SK-MEL-5 (cell line): ENCODE measurements at places on chromosomes 7 and 10. TPM values are rescaled to one million over a fixed set of nuclear protein-coding genes. Genes with fewer than 3 reads are reported as not detected.
A peak's percentile ranks its signal among the peaks of the same experiment; 100 is the strongest.

DNA sequence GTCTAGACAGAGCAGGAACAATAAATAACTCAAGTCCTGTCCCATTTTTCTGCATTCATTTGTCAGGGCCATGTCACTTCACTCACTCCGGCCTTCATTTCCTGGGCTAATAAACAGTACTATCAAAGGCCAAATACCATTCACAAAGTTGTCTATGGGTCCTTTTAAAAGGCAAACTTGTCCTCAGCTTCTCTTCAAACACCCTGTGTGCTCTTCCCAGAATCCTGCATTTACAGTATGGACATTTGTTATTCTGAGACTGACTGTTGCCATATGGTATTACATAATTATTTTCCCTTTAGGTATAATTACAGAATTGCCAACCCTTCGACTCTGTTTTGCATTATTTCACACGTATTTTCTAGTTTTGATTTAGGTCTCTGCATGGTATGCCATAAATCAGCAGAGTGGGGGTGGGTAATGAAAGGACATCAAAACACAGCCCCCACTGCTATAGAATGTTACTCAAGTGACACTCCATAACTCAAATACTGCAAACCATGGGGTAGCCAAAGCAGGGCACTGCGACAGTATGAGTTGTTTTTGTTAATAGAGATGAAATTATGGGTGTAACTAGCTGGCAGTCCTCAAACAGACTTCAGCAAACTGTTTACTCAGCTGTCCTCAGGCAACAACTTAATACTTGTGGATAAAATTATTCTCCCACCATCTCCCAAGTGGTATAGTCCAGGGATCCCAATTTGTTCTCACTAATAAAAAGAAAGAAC, 183.7 kb downstream of the TRIL start:
- DNase-seq, result no peak

DNA sequence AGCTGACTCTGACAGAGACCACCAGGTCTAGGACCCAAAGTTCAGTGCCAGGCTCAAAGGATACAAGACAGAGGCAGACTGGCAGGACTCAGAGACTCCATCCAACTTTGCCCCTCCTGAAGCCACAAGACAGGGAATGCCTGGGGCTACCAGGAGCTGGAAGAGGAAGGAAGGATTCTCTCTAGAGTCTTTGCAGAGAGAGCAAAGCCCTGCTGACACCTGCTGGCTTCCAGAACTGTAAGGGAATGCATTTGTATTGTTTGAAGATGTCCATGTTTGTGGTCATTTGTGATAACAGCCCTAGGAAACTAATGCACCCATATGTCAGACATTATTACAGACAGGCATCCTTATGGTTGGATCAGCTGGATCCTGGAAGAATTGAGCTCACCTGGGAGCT, 132.3 kb upstream of the C7orf33 start:
- DNase-seq, result no peak

GRCh38 chr7:85030893-85031292, 156.0 kb downstream of the SEMA3D start:
- DNase-seq, result peak; percentile 75

Gene ZNF365
- total RNA-seq, result 1.0 and 1.6 TPM in 2 replicates

Gene HOXA11
- 0.08 and 0.16 TPM in 2 replicates for total RNA-seq

Gene BRAT1
- 85.7 and 87.1 TPM in 2 replicates for total RNA-seq

DNA sequence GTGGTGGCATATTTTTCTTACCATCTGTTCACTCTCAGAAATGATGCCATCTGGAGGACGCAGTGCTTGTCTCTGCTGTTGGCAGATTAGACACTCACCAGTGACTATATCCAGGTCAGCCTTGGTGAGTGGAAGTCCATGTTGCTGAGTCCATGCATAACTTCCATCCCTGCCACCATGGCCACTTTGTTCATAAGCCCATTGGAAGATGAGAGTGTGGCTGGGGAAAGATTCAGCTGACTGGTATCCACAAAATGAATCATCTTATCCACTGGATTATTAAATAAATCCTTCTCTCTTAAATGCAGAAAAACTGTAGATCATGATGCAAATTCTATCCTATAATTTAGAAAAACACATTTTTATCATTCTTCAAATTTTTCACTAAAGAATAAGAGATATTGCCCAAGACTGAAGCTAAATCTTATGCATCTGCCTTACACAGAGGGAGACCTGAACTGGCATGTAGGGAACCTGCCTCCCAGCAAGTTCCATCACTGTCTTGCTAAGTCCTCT, 726.9 kb downstream of the TNS3 start:
- peak; percentile 56 for DNase-seq

DNA sequence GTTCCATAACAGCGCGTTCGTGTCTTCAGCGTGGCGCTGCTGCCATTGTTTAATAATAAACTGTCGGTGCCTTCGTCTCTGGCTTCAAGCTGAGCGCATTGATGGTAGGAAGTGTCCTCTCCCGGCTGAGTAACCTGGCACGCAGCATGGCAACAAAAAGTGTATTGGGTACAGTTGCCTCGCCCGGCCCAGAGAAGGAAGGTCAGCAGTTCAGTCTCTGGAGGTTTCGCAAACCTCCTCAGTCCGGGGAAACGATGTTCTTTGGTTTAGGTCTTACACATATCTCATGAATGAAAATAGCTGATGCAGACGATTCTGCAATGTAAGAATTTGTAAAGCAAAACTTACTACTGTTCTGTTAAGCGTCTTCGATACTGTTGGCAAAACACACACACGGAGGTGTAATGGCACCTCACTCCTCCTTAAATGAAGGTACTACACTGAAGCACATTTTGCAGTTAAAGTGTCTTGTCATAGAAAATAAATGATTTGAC, 739 bp upstream of the CCDC186 start:
- DNase-seq, result peak; percentile 34

Gene ZNF804B
- total RNA-seq, result not detected in 2 replicates

Gene GARIN1A
- total RNA-seq, result 0.21 and 0.82 TPM in 2 replicates

- DNase-seq, result no peak
Observed at GRCh38 chr10:47316131-47316530, 6.1 kb upstream of the GDF2 start.

Gene AKR1C1
- 0.24 and 0.27 TPM in 2 replicates for total RNA-seq

DNA sequence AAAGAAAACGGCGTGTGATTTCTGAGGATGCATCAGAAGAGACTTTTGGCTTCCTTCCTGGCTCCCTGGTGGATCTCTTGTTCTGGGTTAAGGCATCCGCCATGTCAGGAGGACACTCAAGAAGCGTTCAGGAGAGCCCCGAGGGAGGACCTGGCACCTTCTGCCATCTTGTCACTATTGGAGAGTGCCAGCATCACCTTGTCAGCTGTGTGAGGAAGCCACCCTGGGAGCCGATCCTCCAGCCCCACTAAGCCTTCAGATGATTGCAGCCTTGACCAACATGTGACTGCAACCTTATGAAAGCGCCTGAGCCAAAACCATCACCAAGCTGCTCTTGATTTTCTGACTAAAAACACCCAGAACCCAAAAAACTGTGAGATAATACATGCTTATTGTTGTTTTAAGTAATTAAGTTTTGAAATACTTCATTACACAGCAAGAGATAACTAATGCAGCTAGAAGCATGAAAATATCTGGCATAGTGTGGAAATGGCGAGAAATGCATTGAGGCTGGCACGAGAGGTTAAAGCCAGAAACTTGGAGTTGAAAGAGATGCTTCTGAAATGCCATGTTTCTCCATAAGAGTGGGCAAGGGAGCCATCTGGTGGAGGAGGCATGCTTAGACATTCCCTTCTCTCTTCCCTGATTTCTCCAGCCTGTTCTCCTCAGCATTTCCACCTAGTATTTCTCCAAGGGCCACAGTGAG, 5.4 kb upstream of the ZFYVE27 start:
- peak; percentile 81 for DNase-seq

DNA sequence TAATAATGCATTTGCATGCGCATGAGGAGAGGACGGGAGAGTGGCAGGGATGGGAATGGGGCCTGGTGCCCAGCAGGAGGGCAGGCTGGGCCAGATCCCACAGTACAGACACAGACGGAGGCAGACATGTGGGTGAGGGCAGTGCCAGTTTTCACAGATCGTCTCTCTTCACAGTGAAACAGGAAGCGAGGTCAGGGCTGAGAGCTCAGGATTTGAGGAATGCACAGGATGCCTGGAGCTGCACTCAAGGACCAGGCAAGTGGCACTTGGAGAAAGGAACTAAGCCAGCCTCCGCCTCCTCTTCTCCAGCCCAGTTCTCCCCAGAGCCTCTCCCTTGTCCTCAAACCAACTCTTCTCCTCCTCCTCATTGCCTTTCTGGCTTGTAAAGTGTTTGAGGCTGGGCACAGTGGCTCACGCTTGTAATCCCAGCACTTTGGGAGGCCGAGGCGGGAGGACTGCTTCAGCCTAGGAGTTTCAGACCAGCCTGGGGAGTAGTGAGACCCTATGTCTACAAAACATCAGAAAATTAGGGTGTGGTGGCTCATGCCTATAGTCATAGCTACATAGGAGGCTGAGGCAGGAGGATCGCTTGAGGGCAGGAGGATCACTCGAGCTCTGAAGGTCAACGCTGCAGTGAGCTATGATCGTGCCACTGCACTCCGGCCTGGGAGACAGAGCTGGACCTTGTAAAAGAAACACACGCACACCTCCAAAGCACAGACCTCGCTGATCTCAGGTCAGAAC, 115.2 kb downstream of the HIP1 start:
- DNase-seq, result no peak

Gene CLDN15
- total RNA-seq, result 8.4 and 9.2 TPM in 2 replicates

Gene LBX1
- not detected in 2 replicates for total RNA-seq

GRCh38 chr10:35912615-35913569, 270.8 kb upstream of the FZD8 start:
- DNase-seq, result no peak

DNA sequence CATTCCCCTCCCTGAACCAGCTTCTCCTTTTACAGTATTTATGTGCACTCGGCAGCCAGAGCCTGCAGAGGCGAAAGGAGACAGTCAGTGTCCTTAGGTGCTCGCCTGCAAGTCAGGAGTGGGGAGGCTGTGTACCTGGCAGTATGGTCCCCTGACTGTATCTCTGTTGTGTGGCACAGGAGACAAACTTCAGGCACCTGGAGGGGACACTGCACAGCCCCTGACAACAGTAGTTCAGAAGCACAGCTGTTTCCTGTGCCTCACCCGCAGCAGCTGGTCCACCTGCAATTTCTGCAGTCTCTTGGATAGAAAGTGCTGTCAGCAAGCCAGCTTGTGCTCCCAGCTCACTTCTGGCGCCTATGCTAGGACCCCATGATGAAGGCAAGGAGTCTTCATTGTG, 73.4 kb upstream of the LAMB4 start:
- DNase-seq, result no peak

- DNase-seq, result no peak
Observed at GRCh38 chr10:117516681-117517080, 25.9 kb upstream of the EMX2 start.

Gene TPST1
- 56.6 and 62.3 TPM in 2 replicates for total RNA-seq

- DNase-seq, result no peak
Observed at GRCh38 chr7:38873433-38873832, 35.6 kb downstream of the VPS41 start.

Gene PAPSS2
- total RNA-seq, result 69.3 and 71.8 TPM in 2 replicates

Gene GPER1
- 0.11 and 0.13 TPM in 2 replicates for total RNA-seq

DNA sequence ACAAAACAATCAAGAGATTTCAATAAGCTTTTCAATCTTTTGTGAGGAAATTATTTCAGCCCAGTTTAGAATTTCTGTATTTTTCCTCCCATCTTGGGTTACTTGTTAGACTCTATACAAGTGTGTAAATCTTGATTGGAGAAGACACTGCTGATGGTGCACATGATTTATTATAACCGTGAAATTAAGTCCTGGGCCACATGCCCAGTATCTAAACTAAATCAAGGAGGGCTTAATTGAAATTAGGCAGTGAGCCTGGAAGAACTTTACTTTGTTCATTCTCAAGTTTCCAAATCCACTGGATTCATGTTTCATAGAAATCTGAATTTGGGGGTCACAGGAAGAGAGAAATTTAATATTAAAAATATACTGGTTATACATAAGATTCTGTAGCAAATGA, 44.5 kb downstream of the CSTF2T start:
- no peak for DNase-seq

GRCh38 chr7:39406467-39406866, 159.7 kb upstream of the YAE1 start:
- no peak for DNase-seq

DNA sequence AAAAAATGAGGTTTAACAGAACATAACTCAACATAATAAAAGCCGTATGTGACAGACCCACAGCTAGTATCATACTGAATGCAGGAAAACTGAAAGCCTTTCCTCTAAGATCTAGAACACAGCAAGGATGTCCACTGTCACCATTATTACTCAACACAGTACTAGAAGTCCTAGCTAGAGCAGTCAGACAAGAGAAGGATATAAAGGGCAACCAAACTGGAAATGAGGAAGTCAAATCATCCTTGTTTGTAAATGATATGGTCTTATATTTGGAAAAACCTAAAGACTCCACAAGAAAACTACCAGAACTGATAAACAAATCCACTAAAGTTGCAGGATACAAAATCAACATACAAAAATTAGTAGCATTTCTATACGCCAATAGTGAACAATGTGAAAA, 45.9 kb downstream of the C10orf71 start:
- no peak for DNase-seq

Gene ZC3HAV1L
- total RNA-seq, result 16.2 and 16.7 TPM in 2 replicates

GRCh38 chr7:55075464-55076021, 56.7 kb downstream of the EGFR start:
- no peak for DNase-seq

GRCh38 chr7:120799147-120799546, 58.8 kb downstream of the TSPAN12 start:
- DNase-seq, result no peak

Gene SAP25
- total RNA-seq, result 0.21 and 0.48 TPM in 2 replicates

GRCh38 chr7:14770614-14771013, 131.9 kb downstream of the DGKB start:
- no peak for DNase-seq

DNA sequence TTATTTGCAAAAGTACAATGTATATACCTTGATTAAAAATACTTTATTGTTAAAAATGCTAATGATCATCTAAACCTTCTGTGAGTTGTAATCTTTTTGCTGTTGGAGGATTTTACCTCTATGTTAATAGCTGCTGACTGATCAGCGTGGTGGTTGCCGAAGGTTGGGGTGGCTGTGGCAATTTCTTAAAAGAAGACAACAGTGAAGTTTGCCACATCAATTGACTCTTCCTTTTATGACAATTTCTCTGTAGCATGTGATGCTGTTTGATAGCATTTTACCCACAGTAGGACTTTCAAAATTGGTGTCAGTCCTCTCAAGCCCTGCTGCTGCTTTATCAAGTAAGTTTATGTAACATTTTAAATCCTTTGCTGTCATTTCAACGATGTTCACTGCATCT, 16.9 kb upstream of the ENTPD1 start:
- DNase-seq, result no peak

DNA sequence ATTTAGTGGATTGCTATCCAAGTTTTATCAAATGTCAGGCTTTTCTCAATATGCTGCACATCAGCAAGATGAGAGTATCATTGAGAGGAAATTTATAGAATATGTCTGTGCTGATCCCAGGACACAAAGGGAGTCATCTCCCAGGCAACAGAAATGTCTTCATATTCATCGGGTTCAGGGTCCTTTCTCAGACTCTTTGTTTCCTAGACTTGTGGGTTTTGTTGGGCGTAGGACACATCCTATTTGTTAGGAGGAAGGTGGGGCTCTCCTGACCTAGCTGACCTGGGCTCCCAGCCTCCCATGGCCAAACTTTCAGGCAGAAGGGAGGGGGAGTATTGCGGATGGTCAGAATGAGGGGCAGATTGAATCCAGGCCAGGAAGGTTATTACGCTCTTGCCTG, 22.9 kb upstream of the NPS start:
- no peak for DNase-seq

Gene RNF148
- 0.59 and 0.61 TPM in 2 replicates for total RNA-seq

- DNase-seq, result no peak
Observed at GRCh38 chr10:92756201-92757065, 66.7 kb downstream of the HHEX start.

Gene C10orf53
- not detected in 2 replicates for total RNA-seq

GRCh38 chr7:82629583-82629982, 186.0 kb upstream of the CACNA2D1 start:
- DNase-seq, result no peak

Gene GJD4
- total RNA-seq, result 0.08 TPM in 1 of 2 replicates, not detected in the other
